Activated T-helper 1 cell treated with anti-CD3 and anti-CD28 coated beads, Interleukin-12 subunit alpha, Interleukin-12 subunit beta, Interleukin-2, Interleukin-4 antibody, amounts not matched to agents 30 ng/mL and 10 ng/mL and 1 ng/mL, durations not matched to agents 14 hours and 24 hours and 36 hours (primary cell): ENCODE measurements at places on chromosomes 7 and 10. TPM values are rescaled to one million over a fixed set of nuclear protein-coding genes. Genes with fewer than 3 reads are reported as not detected.

- no peak for DNase-seq
- H3K27ac ChIP-seq = no peak overlapping the region
- H3K4me3 ChIP-seq = no peak overlapping the region
- H3K36me3 ChIP-seq = peaks cover 1% of the 10 kb centered on the region
Measured at GRCh38 chr10:102669206-102670064, 25.2 kb downstream of the TRIM8 start.

GRCh38 chr7:1367501-1368183 lies 91.6 kb downstream of the MICALL2 start:
- H3K27ac ChIP-seq = no peak overlapping the region
- H3K4me3 ChIP-seq = no peak overlapping the region
- no peak for DNase-seq
- peaks cover 21% of the 10 kb centered on the region for H3K27me3 ChIP-seq
- H3K36me3 ChIP-seq = no peaks in the 10 kb centered on the region
- H3K4me1 ChIP-seq = peaks cover 6% of the 10 kb centered on the region

- no peak for DNase-seq
- H3K27ac ChIP-seq = no peak overlapping the region
- H3K36me3 ChIP-seq = no peaks in the 10 kb centered on the region
Measured at GRCh38 chr10:81759111-81759510, 115.9 kb upstream of the NRG3 start.

DNA sequence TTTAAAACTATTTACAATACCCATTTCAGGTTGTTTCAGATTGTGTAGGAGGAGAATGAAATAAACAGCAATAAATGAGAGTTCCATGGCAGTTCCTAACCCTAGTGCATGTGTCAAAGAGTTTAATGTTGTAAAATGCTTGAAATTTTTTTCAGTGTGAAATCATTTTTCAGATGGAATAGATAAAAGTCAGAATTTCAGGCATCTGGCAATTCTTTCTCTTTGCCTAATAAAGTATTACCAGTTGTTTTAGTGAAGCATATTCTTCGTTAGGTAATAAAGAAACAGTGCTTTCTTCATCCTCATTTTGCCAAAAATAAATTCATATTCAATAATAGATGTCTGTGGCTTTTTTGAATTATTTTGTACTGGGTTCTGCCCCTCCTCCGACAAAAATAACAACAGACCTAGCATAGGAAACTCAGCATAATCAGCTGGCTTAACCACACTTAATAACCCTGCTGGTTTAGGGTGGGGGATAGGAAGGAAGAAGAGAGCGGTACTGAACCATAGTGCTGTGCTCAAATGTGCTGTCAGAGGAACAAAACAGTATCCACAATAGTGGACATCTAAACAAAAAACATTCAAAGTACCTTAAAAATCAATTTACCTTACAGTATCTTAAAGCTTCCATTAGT lies 39.1 kb downstream of the MINDY3 start:
- H3K4me1 ChIP-seq = peaks cover 7% of the 10 kb centered on the region
- H3K27me3 ChIP-seq = no peaks in the 10 kb centered on the region
- H3K27ac ChIP-seq = no peak overlapping the region
- peaks cover 22% of the 10 kb centered on the region for H3K36me3 ChIP-seq

- no peak overlapping the region for H3K4me3 ChIP-seq
- no peaks in the 10 kb centered on the region for H3K4me1 ChIP-seq
- no peak for DNase-seq
- peaks cover 32% of the 10 kb centered on the region for H3K27me3 ChIP-seq
- no peak overlapping the region for H3K27ac ChIP-seq
Measured at GRCh38 chr7:55099821-55100543, 81.2 kb downstream of the EGFR start.

The IL2RA gene
- 1,237 and 1,254 TPM in 2 replicates for total RNA-seq
